CD4-positive, alpha-beta T cell treated with Interleukin-17A for 4 hours (primary cell): ENCODE measurements at places on chromosomes 5 and 9.
A peak's percentile ranks its signal among the peaks of the same experiment; 100 is the strongest.

DNA sequence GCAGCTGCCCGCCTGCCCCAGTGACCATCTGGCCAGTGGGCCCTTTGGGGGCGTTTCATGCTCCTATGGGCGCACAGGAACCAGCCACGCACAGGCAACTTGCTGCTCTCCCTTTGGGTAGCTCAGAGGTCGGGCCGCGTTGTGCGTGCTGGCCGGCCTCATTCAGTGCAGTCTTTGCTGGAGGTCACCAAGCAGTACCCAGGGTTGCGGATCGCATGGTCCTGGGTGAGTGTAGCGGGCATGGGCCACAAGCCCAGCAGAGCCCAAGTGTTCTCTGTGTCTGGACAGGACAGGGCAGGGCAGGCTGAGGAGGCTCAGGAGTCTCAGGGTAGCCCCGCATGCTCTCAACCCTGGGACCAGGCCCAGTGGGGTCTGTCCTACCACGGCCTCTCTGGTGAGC is 9.9 kb upstream of the MRNIP start:
- no peak for DNase-seq

GRCh38 chr5:75522542-75522941 is 10.9 kb downstream of the POLK start:
- DNase-seq, result no peak

DNA sequence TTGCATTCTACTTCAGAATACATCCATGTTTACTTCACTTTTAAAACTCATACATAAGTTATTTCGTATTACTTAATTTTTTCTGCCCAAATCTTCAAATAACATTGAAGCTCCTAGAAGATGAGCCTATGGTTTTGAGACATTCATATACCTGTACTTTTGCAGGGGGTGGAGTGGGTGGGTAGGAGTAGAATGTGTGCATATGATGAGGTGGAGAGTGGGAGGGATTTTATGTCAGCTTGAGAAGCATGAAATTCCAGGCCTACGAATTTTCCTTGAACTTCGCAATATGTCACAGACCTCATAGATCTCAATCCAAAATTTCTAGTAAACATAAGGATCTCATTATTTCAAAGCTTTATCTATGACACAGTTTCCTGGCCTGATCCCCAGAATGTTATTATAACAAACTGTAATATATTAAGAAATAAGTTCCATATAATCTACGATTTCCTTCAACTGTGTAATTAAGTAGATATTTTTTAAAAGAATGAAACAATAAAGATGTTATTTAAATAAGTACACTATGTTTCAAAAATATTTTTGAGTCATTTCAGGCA is 19.7 kb upstream of the MOB3B start:
- DNase-seq, result no peak

DNA sequence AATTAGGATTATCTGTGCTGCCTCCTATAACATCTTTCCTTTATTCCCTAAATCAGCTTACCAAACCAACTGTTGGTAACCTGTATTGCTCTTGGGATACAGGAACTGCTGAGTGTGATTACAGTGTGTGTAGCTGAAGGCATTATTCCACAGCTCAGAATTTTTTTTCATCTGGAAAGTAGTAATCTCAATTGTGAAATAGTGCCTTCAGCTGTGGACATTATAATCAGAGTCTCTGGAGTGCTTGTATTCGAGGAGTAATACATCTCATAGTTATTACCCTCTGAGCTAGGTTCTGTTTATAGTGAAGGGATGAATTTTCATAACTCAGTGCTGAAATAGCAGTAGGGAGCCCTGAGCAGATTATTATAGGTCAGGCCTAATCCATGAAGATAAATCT is 199.5 kb downstream of the MAST4 start:
- no peak for DNase-seq

GRCh38 chr5:170262061-170263045 is 29.6 kb downstream of the C5orf58 start:
- DNase-seq, result peak; percentile 66

- DNase-seq, result peak; percentile 7
These were observed 25.8 kb downstream of the DDX46 start for GRCh38 chr5:134784241-134784920.

- no peak for DNase-seq
These were observed 420.8 kb upstream of the IRX4 start for GRCh38 chr5:2303431-2304100.

GRCh38 chr5:178461004-178461730 is 129.0 kb downstream of the COL23A1 start:
- peak; percentile 50 for DNase-seq

GRCh38 chr9:135692410-135692809 is 6.9 kb downstream of the SOHLH1 start:
- no peak for DNase-seq

GRCh38 chr5:156438076-156438475 is 111.1 kb downstream of the SGCD start:
- no peak for DNase-seq

DNA sequence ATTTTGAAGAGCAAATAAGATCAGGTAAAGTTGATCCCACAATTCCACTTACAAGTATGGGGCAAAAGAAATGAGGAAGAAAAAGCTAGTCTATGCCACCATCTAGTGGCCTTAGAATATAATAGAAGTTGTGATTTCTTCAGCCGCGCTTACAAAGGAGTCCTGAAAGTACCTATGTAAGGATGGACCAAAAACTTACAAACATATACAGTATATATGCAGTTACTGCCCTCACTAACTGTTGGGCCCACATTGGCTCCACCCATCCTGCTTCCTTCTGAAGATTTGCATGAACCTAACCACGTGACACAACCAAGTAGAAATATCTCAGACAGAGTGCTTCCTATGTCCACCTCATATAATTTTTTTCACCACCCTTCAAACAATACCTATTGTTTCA is 11.7 kb upstream of the OR13D1 start:
- DNase-seq, result no peak

GRCh38 chr9:134987906-134988700 is 70.4 kb upstream of the FCN1 start:
- no peak for DNase-seq

GRCh38 chr5:75234251-75234650 is 2.4 kb downstream of the ANKRD31 start:
- no peak for DNase-seq

DNA sequence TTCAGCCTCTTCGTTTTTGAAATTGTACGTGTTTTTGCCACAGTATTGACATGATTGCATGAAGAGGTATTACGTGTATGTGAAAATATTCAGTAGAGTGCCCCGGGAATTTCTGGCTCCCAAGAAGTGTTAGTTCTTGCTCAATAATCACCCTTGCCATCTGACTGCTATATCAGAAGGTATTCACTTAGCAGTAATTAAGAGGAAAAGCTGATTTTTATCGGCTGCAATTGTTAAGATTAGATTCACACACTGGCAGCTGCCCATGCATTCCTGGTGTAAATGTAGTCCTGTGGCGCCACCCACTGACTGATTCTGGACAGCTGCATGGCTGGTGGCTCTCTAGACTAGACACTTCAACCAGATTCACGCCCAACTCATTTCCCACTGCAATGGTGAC is 440.1 kb upstream of the ADAMTS16 start:
- no peak for DNase-seq

DNA sequence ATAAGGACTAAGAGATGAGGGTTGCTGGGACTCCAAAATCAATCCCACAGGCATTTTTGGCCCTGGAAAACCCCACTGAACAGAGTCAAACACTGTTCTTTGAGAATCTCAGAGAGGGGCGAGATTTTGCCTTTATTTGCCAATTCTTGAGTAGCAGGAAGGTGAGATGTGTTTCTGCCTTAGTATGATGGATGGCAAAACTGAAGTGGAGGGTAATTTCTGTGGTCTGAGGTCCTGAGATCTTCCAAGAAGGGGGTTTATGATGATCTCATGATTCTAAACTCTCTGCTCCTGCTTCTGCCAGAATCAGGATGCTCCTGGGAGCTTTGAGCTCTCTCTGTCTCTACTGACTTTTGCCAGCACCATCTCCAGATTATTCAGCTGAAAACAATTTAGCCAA is 174.8 kb upstream of the CLINT1 start:
- DNase-seq, result no peak

- DNase-seq, result no peak
These were observed 19.8 kb downstream of the TTC23L start for GRCh38 chr5:34858790-34859189.

DNA sequence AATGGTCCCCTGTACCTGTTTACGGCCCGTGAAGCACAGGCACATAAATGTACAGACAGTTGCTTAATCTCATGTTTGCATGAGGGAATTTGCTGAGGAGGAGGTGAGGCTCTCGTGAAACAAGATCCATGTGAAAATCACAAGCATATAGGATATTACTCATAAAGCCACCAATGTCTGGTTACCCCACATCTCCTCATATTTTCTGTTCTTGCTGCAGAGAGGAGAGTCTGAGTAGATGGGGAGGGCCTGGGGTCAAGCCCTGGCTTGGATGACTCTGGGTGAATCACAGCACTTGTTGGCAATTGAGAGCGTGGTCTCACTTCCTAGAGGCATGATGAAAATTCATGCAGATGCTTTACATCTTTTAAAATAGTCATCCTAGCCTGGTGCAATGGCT is 975 bp downstream of the AGXT2 start:
- no peak for DNase-seq

DNA sequence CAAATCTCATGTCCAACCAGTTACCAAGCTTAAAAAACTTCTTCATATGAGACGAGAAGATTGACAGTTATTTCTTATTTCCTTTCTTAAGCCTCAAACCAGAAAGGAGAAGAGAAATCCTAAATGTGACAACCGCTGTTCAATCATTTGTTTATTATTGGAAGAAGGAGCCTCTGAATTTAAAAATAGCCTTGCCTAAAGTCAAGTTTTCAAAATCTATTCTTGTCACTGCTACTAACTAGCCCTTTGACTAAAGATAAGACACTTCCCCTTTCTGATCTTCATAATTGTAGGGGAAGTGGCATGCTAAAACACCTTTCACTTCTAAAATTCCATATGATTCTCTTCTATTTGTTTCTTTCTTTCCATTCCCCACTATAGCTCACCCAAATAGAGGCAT is 106.2 kb upstream of the EMB start:
- no peak for DNase-seq

GRCh38 chr5:120471971-120472370 is 7.9 kb downstream of the PRR16 start:
- no peak for DNase-seq

DNA sequence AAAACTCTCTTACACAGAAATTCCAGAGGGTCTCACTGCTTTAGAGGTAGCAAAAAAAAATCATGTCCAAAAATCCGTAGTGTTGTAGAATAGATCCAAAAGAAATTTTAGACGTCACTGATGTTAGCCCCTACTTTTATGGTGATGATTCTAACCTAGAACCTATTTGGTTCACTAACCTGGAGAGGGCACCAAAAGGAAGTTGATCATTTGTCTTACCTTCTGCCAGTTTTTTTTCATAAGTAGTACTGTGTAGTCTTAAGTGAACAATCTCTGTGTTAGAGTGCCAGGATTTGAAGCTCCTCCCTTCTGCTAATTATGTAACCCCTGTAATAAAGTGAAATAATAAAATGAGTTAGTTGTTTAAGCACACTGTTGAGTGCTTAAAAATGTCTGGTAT is 215.2 kb downstream of the SMARCA2 start:
- DNase-seq, result no peak

DNA sequence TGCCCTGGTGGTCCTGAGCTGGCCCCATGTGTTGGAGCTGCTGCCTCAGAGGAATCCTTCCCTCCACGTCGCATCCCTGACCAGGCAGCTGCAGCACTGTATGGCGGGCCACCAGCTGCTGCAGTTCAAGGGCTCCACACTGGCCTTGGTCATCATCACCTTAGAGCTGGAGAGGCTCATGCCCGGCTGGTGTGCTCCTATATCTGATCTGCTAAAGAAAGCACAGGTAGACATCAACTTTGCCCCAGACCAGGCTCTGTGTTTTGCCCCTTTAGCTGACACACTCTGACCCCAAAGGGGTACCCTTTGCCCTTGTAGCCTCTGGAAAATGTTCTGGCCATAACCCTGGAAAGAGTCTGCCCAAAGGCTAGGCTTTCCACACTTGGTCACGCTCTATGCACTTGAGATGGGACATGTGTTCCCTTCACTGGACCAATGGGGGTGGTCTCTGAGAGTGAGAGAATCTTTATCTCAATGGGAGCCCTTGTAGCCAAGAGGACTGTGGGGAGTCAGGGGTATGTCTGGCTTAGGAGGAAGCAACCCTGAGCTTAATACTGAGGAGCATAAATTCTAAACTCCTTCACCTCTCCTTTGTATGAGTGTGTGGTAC is 4.8 kb downstream of the CCNI2 start:
- DNase-seq, result no peak

- DNase-seq, result no peak
These were observed 101.1 kb downstream of the APBA1 start for GRCh38 chr9:69571032-69571431.

DNA sequence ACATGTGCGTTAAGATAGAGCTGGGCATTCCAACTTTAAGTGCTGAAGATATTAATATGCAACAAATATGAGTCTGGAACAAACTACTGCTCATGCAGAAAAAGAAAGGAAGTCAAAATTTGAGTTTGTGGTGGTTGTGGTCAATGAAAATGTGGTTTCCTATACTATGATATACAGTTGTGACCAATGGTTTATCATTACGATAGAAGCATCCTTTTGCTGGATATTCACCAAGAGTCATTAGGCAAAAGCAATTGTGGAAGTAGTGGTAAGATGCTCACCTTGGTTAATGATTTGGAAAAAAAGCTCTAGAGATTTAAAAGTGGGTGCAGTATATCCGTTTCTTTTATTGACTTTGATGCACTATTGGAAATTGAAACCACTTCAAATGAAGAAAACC is 1007.0 kb downstream of the NR2F1-AS1 start:
- DNase-seq, result no peak

- no peak for DNase-seq
These were observed 24.0 kb upstream of the SRFBP1 start for GRCh38 chr5:121937762-121938161.

GRCh38 chr5:32387211-32387610 is 57.3 kb downstream of the ZFR start:
- DNase-seq, result no peak

GRCh38 chr5:123720955-123721354 is 209.0 kb downstream of the CSNK1G3 start:
- DNase-seq, result no peak

- DNase-seq, result no peak
These were observed 656.5 kb downstream of the TLE1 start for GRCh38 chr9:81032831-81033230.

- DNase-seq, result no peak
These were observed 389.2 kb upstream of the NUDT12 start for GRCh38 chr5:103951776-103952175.

- DNase-seq, result no peak
These were observed 18.1 kb downstream of the SLC36A1 start for GRCh38 chr5:151465476-151465875.

GRCh38 chr5:6525910-6526309 is 77.3 kb downstream of the UBE2QL1 start:
- no peak for DNase-seq

GRCh38 chr9:126569036-126569435 is 44.7 kb upstream of the LMX1B start:
- DNase-seq, result no peak

- no peak for DNase-seq
These were observed 39.0 kb upstream of the POC5 start for GRCh38 chr5:75756211-75756610.

GRCh38 chr9:110148384-110148783 is 59.6 kb downstream of the C9orf152 start:
- peak; percentile 39 for DNase-seq
